ENCODE measurements at places on chromosomes 6 and 20.
A peak's percentile ranks its signal among the peaks of the same experiment; 100 is the strongest.

DNA sequence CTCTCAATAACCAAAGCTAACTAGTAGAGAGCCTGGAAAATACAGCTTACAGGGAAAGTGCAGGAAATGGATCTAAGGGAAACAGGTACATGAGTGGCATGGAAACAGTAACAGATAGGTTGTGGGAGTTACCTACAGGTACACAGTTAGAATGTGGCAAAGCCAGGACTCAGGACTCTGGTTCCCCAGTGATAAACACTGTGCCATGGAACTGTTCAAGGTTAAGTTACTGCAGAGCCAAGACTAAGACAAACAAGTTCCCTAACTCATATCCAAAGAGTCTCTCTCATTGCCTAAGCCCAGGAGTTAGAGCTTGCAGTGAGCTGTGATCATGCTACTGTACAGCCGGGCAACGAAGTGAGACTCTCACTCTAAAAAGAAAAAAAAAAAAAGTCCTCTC lies 6.6 kb downstream of the MED20 start:
- DNase-seq = no peak

GRCh38 chr6:8193541-8193940 lies 91.2 kb upstream of the EEF1E1 start:
- DNase-seq = no peak

DNA sequence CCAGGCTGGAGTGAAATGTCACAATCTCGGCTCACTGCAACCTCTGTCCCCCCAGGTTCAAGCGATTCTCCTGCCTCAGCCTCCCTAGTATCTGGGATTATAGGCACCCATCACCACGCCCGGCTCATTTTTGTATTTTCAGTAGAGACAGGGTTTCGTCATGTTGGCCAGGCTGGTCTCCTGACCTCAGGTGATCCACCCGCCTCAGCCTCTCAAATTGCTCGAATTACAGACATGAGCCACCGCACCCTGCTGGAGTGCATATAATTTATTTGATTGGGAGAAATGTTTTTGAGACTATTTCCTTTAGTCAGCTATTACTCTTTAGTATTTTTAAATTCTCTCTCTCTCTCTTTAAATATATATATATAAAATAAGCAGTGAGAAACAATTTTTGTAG lies 29.8 kb downstream of the FAM83B start:
- no peak for DNase-seq

DNA sequence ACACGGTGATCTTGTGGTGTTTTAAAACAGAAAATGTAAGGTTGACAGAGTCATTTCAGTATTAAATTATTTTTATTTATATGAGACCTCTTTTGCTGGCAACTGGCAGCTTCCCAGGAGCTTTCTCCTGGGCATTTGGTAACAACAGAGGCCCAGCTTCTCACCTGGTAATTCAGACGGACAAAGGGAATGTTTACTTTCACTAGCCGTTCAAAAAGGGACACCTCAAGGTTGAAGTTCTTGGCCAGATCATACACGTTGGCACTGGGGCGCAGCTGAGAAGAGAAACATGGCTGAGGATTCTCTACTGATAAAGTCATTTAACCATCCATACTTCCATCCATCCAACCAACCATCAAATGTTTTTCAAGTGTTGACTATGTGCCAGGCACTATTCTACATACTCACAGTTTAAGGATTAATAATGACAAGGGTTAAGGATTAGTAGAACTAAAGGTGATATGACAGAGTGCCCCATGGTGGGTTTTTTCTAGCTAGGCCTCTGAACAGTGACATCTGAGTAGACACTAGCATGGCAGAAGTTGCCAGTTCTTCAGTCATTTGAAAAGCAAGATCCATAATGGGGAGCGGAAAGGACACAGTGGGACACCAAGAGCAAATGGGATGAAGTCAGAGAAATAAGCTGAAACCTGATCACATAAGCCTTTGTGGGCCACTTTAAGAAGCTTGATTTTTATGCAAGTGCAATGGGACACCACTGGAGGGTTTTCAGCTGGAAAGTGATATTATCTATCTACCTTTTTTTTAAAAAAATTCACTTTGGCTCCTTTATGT lies 25.1 kb downstream of the ZNFX1 start:
- DNase-seq = no peak

DNA sequence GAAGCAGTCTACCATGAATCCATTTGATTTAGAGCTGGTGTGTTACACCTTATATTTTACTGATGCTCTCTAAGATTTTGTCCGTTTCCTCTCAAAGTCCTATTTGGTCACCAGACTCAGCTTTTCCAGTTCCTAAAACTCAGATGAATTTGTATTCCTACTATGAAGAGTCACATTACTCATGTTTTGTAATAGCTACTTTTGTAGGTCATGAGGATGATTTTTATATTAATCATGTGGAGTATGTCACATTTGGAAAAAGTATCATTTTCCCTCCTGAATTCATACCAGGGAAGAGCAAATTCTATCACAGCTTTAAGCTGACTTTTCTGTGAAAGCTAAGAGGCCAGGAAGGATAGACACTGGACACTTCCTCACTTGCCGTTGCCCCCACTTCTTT lies 140.6 kb upstream of the SCGN start:
- DNase-seq = no peak

GRCh38 chr6:158255275-158255988 lies 56.8 kb upstream of the TULP4 start:
- no peak for DNase-seq

GRCh38 chr20:57396984-57397692 lies 5.9 kb downstream of the RBM38 start:
- DNase-seq = no peak

DNA sequence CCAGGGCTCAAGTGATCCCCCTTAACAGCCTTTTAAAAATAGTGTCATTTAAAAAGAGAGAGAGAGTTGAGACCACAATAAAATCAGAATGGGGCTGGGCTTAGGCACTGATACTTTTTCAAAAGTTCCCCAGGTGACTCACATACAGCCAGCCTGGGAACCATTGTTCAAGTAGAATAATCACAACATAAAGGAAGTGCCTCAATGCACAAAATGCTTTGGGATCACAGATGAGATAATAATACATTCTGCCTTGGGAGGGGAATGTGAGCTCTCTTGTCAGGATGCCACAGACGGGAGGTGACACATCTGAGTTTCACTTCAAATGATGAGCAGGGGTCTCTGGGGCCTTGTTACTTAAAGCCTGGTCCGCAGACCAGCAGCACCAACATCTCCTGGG lies 34.0 kb upstream of the GABRR1 start:
- no peak for DNase-seq

DNA sequence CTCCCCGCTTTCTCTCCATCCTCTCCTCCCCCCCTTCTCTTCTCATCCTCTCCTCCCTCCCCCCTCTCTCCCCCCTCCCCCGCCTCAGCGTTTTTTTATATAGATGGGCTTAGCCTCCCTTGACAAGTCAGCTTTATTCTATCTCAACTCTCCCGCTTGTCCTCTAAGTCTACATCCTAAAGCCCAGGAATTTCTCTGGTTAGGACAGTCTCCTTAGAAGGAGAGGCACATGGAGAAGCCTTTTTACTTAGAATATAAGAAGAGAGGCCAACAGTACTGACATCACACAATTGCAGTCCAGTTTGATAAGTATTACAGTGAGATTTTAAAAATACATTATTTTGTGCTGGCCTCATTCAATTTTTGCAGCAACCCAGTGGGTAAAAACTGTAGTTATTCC lies 83.5 kb downstream of the LYRM2 start:
- DNase-seq = no peak

DNA sequence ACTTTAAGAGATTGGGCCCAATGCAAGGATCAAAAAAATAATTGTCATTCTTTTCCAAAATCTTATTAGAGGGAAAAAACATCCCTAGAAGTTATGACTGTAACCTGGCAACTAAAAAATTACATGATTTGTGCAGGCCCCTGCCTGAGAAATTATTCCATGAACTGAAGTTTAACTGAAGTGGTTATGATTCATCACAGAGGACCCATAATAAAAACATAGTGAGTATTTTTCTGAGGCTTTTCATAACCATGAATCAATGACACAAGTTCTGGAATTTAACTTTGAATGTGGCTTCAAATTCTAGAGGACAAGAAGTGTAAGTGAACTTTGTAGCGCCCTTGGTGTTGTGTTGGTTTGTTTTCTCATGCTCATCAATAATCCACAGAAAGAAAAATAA lies 31.1 kb upstream of the CARMIL1 start:
- no peak for DNase-seq

GRCh38 chr6:160960839-160961238 lies 30.7 kb upstream of the MAP3K4 start:
- no peak for DNase-seq

GRCh38 chr20:29296256-29297230 lies 1960.9 kb upstream of the DEFB115 start:
- DNase-seq = no peak

DNA sequence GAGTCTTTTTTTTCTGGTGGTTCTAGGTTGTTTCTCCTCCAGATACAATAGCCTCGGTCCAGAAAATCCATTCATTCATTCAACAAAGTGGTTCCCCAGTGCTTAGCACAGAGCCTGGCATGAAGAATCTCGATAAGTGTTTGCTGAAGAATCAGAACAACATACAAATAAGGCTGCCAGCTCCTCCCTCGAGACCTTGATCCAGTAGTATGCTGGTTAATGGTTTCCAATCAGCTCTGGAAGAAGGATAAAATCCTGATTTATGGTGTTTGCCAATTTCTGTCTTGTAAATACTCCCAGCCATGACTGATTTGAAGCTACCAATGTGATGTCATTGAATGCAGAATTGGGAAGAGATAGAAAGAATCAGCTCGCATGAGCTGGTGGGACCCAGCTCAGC lies 3.3 kb downstream of the HSPA12B start:
- no peak for DNase-seq

GRCh38 chr6:46513533-46513932 lies 22.3 kb upstream of the RCAN2 start:
- DNase-seq = no peak

DNA sequence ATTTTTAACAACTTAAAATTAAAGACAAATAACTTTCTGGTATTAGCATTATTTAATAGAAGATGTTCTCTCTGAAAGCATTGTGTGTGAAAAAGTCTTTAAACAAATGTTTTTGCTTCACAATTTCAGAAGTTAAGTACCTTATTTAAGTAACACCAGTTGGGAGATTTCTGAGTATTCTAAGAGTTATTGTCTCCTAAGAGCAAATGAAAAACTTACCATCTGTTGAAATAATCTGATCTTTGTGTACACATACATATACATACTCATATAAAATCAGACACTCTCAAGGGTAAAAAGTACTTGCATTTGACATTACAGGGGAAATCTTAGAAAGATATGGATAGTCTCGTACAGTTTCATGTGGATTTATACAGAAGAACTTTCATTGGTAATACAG lies 2.4 kb downstream of the BTBD3 start:
- DNase-seq = no peak

GRCh38 chr6:34151321-34152041 lies 5.6 kb upstream of the GRM4 start:
- DNase-seq = peak; percentile 69
